NCI-H1694 (cell line): ENCODE measurements at places on chromosomes 12 and 14.

GRCh38 chr12:9991876-9992275, 7.0 kb downstream of the CLEC1B start:
- DNase-seq, result no peak

DNA sequence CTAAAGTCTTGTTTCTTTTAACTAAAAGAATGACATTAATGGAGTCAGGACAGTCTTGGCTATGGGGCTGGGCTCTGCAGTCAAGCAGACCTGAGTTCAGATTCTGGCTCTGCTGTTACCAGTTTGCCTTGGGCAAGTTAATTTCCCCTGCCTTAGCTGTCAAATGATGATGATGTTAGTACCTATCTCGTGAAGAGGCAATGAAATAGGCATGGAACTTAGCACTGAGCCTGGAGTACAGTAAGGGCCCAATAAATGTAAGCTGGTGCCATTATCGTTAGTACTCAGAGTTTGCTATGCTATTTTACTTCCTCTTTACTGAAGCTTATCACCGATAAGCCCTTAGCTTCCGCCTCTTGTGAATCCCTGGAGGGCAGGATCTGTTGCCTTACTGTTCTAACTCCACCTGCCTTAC, 8.5 kb downstream of the FBXW8 start:
- DNase-seq, result no peak

- DNase-seq, result no peak
Observed at GRCh38 chr12:6647083-6647604, at the start of gene ACRBP. Gene ACRBP (minus strand): TSS chr12:6647432. CDS start chr12:6647366, 66 bp downstream.

GRCh38 chr12:116528065-116528464, 31.1 kb upstream of the MAP1LC3B2 start:
- DNase-seq, result no peak

- no peak for DNase-seq
Observed at GRCh38 chr12:56324206-56324605, 8.4 kb upstream of the CNPY2 start.

- no peak for DNase-seq
Observed at GRCh38 chr14:62939970-62940369, 105.3 kb downstream of the KCNH5 start.
